NCI-H2107 (cell line): ENCODE measurements at places on chromosomes 6 and 20.
A peak's percentile ranks its signal among the peaks of the same experiment; 100 is the strongest.

DNA sequence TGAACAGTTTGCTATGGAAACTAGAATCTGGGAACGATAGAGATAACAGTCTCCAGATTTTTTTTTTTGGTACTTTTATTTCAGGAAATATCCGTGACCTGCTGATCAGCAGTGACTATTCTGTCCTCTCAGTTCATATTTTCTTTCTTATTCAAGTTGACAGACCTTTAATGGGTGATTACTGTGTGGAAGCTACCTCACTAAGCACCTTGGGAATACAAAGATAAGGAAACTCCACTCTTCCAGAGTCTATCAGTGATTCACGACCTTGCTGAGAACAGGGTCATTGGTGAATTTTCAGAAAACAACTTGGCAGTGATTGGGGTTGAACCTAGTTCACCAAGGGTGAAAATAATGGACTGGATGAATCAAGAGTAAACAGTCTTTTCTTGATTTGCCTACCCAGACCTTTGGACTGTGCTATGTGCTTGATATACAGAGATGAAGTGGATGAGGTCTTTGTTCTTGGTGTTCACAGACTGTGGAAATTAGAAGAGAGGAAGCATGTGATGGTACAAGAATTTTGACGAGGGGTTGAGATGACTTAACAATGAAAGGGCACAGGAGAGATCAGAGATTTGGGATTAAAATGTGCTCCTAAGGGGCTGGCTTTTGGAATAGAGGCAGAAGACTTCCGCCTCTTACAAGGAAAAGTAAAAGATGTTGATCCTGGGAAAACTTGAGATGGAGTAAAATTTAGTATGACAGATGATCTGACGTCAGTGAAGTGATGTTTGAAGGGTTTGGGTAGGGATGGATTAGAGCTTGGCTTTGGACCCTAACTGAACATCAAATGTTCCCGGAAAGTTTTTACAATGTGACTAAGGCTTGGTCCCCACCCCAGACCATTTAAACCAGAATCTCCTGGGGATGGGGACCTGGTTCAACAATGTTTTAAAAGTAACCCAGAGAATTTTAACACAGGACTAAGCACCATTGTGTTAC, 1.2 kb downstream of the KAT14 start:
- no peak for DNase-seq

- DNase-seq = no peak
These were observed 10.4 kb upstream of the MMP9 start for GRCh38 chr20:45998337-45998736.

DNA sequence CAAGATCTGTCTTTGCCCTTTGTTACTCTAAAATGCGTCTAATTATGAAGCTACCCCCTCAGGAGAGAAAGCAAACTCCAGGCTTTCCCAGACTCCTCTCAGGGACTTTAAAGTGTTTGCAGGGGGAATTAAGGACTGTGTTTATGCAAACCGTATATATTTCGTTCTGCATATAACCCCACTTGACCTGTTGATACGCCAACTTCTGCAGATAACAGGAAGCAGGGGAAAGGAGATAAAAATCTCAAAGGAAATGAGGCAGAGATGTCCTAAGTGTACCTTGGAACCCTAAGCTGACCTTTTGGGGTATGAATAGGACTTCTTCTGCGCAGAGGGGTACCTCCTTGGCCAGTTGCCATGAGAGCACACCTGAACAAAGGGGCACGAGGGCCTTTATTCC, 8.1 kb downstream of the SYCP2L start:
- no peak for DNase-seq

GRCh38 chr6:166561771-166562359, 24.6 kb downstream of the RAMACL start:
- no peak for DNase-seq

GRCh38 chr6:56856036-56856580, 98.8 kb upstream of the BEND6 start:
- DNase-seq = no peak

DNA sequence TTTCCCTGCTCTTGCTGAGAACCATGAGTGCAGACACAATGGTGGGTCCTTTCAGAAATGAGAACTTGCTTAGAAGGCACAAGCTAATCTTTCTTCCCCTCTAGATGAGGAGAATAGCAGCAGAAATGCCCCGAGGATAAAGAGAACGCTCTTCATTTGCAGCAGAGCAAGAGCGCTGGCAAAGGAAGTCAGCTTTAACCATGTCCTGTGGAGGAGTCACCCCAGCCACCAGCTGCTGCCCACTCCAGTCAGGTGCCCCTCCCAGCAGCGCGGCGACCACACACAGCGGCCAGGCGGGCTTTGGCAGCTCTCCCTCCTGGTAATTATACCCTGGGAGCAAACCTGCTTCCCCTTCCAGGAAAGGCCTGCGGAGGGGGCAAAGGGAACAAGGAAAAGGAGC, 42.4 kb upstream of the EMILIN3 start:
- no peak for DNase-seq

GRCh38 chr6:90818163-90818562, 231.3 kb upstream of the MAP3K7 start:
- no peak for DNase-seq

GRCh38 chr6:135667691-135668455, 170.3 kb upstream of the AHI1 start:
- DNase-seq = peak; percentile 8

GRCh38 chr6:43622541-43622940, 6.5 kb downstream of the GTPBP2 start:
- DNase-seq = no peak

- DNase-seq = no peak
These were observed 1.2 kb downstream of the ENTPD6 start for GRCh38 chr20:25196786-25197120.

- peak; percentile 11 for DNase-seq
These were observed 9.9 kb downstream of the MAP3K4 start for GRCh38 chr6:161001421-161001820.

- DNase-seq = no peak
These were observed 232.1 kb downstream of the PREX1 start for GRCh38 chr20:48595495-48596333.

- DNase-seq = no peak
These were observed 67.8 kb upstream of the EDN3 start for GRCh38 chr20:59232618-59233017.

DNA sequence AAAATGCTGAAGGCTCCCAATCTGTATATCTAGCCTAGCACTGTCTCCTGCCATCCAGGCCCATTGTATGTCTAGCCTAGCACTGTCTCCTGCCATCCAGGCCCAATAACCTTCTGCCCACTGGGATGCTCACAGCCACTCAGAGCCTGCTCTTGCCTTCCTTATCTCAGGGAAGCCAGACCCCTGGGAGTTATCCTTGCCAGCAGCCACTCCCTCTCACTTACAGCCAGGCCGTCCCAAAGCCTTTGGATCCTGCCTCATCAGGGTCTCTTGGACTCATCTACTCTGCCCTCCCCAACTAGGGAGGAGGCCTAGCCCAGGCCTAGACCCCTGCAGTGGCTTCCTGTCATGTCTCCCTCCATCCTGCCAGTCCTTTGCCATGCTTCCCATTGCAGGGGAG, 37.3 kb downstream of the KIF3B start:
- no peak for DNase-seq

DNA sequence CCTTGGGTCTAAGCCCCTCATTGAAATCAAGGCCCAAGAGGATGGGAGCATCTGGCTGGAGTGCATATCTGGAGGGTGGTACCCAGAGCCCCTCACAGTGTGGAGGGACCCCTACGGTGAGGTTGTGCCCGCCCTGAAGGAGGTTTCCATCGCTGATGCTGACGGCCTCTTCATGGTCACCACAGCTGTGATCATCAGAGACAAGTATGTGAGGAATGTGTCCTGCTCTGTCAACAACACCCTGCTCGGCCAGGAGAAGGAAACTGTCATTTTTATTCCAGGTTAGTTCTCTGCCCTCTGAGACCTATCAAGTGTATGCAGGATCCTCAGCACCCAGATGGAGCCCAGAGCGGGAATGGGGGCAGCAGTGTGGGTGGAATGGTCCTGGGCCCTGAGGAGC, 5.1 kb downstream of the BTN2A2 start:
- DNase-seq = no peak

DNA sequence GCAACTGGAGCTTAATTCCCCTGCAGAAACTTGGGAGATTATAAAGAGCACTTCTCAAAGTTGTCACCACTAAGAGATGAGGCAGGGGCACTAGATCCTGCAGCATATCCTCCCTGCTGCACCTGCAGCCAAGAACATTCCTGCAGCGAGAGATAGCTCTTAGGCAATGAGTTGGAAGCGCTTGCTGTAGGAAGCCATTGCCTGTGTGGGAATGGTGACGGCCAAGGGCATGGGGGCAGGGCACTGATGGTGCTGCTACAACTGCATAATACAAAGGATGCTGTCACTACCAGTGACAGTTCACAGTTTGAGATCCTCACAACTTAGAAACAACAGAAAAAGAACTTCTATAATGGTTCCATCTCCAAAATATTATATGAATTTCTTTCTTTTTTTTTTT, 89.9 kb downstream of the CDS2 start:
- no peak for DNase-seq

- no peak for DNase-seq
These were observed 6.2 kb downstream of the ULBP2 start for GRCh38 chr6:149948011-149948410.

DNA sequence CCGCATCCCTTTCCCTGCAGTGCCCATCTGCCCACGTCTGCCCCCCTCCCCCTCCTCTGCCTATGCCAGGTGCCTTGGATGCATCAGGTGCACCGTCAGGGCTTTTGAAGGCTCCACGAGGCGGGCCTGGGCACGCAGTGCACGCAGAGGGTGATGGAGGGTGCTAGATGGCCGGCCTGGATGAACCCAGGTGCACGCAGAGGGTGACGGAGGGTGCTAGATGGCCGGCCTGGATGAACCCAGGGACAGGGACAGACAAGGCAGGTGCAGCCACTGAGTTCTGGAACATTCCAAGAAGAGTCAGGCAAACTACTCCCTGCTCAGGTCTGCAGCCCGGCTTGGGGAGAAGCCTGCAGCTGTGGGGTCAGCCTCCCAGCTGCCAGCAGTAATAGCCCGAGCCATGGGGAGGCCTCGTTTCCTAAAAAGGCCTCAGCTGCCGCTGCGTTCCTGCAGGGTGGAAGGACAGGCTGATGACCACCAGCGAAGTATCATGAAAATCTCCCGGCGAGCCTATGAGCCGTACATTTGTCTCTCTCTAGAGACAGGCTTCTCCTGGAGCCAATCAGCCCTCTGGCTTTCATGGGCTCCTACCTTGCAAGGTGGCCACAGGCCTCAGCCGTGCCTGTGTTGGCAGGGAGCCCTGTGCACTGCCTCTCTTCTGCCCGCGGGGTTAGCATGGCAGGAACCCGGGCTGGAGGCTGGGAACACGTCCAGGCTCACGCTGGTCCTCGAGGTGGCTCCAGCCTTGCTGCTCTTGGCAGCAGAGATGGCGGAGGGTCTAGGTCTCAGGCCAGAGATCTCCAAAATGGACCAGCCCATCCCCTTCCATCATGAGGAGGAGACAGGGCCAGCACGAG, 29.6 kb downstream of the NTSR1 start:
- DNase-seq = no peak

DNA sequence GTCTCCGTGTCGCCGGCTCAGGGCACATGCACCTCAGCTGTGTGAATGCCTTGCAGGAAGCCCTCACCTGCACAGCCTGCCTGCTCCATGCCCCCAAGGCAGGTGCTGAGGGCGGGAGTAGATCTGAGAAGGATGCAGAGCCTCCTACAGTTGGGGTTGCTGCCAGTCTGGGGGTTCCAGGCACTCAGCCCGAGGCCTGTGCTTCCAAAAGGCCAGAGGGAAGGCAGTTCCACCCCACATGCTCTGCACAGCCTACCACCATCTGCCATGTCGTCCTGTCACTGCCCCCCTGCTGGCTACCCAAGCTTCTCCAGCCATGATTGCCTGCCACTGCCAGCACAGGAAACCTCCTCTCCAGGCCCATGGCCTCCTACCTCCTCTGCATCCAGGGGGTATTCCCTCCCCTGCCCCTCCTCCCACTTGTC, 19.3 kb downstream of the ACSS1 start:
- DNase-seq = no peak

- DNase-seq = no peak
These were observed 101.2 kb upstream of the SNX9 start for GRCh38 chr6:157721830-157722229.

- no peak for DNase-seq
These were observed 250.1 kb downstream of the ATXN1 start for GRCh38 chr6:16511040-16511660.

GRCh38 chr20:6864740-6865139, 97.3 kb downstream of the BMP2 start:
- no peak for DNase-seq

DNA sequence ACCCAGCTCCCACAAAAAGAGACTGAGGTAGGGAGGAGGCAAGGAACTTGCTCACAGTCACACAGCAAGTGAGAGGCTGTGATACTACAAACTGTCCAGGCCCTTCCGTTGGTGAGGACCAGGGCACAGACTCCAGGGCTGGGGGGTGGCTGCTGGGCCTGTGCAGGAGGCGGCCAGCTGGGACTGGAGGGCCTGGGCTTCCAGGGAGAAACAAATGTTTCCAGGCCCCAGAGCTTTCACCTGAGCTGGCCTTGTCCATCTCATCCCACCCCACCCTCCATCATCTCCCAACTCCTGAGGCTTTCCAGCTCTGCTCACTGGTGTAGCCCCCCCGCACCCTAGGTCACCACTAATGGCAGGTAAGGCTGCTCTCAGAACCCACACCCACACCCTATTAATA, 86.0 kb downstream of the GRM4 start:
- no peak for DNase-seq
